ENCODE measurements at places on chromosomes 3 and 15.

DNA sequence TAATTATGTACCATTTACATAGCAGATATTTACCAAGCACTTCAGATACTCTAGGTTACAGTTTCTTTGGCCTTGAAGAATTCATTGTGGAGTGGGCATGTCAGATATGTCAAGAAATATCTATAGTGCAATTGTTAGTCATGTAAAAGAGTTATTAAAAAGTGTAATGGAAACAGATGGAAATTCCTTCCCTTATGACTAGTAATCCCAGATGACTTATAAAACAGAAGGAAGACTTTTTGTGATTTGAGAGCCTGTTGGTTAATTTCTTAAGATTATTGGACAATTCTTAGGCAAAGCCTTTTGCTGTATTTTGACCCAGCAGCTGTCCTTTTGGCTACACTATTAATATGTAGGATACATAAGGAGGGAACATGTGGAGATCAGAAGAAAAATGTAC, 708.9 kb upstream of the NECTIN3 start:
- DNase-seq = no peak

- no peak for DNase-seq
Measured at GRCh38 chr3:12430086-12430485, 54.2 kb upstream of the TSEN2 start.

DNA sequence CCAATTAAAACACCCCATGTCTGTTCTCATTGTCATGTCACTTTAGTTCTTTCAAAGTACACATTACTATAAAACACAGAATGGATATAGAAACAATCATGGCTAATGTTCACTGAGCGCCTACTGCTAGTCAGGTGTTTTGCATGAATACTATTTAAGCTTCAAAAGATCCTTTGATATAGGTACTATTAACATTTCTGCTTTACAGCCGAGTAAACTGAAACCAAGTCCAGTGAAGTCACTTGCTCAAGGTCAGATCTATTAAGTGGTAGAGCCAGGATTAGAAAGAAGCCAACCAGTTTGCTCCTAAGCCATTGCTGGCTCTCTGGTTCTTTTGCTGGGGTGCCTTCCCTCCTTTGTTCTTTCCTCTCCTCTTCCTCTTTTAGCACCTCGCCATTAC, 32.4 kb upstream of the NMNAT3 start:
- no peak for DNase-seq

DNA sequence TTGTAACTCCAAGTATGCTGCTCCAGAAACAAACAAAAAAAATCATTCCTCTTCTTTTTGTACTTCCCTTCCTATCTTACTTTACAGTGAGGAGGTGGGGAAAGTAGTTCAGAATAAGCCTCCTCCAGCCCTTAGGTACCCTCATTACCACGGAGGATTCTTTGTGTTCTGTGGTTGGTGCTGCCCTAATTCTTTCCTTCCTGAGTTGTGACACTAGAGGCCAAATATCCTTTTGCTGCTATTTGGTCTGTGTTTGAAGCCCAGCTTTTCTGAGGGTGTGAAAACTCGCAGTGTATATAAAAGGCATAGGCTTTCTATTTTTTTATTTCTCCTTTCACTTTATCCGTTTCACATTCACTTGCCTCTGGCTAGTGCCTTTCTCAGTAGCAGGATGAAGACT, 98.2 kb downstream of the HHLA2 start:
- DNase-seq = no peak

- DNase-seq = no peak
Measured at GRCh38 chr3:10445561-10446175, 59.7 kb downstream of the ATP2B2 start.

GRCh38 chr3:16114429-16114828, 60.1 kb upstream of the GALNT15 start:
- no peak for DNase-seq

DNA sequence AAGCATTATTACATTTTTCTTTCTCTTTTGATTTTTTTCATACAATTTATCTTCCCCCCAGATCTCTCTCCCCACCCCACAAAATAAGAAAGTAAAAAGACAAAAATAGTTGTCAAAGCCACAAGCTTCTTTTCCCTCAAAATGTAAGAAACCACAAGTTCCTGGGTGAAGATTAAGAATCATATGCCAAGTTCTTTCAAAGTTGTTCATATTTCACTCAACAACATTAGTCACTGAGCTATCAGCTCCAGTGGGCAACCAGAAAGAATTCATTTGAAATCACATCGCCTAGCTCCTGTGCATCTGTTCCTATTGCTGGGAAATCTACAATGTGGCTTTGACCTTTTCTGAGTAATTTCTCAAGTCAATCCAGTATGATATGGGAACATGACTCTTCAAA, 681.6 kb upstream of the ARPP21 start:
- no peak for DNase-seq

Measured in Panc1 (cell line).